ENCODE measurements at places on chromosomes 3 and 15.

GRCh38 chr3:161890147-161890625 is 393.6 kb downstream of the OTOL1 start:
- no peak for DNase-seq

GRCh38 chr3:129176051-129176450 is 7.6 kb downstream of the CNBP start:
- DNase-seq: no peak

DNA sequence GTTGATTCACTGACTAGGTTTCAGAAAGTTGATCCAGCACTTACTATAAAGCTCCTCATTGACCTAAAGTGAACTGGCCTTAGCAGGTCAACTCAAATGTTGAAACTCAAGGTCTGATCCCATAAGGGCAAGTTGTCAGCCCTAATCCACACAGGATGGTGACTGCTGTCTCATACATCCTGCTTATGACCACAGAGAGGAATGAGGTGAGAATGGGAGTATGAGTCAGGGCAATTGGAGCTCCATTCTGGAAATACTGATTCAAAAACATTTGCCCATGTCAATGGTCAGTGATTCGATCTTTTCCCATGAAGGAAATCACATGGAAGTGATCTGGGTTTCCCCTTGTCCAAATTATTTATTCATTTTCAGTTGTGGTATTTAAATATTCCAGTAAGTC is 78.7 kb downstream of the ZNF385D start:
- DNase-seq: no peak

DNA sequence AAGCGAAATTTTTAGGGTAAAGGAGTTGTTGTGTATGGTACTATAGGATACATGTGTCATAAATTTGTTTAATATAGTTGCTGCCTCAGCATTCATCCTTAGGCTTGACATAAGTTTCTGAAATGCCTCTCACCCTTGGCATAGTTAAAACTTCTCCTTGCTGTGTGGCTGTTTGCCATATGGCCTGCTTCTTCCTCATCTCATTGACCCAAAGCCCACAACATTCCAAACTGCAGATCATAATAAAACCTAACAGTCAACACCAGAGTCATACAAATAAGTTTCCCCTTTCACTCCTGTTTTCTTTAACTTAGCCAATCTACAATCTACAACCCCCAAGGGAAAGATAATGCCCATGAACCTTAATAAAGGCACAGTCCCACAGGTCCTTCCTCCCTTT is 136.6 kb downstream of the TMCC1 start:
- DNase-seq: no peak

DNA sequence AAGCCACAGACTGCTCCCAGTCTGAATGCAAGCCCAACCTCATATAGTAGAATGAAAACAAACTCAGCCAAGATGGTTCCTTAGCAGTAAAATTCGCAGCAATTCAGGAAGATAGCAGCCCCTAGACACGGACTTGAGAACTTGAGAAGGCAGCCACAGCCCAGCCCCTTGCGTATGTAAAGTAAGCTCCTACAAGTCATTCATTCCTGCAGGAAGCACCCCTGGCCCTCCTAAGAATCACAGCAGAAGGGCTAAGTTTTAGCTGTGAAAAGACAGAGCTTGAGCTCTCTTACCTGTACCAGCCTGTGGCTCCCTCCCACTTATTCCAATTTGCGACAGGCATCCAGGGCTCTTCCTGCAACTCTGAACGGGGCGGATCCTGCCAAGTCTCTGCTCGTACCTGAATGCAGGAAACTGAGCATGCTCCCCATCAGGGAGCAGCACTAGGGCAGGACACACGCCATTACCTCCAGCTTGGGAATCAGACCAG is 136.4 kb downstream of the MAGI1 start:
- DNase-seq: peak; percentile 37

DNA sequence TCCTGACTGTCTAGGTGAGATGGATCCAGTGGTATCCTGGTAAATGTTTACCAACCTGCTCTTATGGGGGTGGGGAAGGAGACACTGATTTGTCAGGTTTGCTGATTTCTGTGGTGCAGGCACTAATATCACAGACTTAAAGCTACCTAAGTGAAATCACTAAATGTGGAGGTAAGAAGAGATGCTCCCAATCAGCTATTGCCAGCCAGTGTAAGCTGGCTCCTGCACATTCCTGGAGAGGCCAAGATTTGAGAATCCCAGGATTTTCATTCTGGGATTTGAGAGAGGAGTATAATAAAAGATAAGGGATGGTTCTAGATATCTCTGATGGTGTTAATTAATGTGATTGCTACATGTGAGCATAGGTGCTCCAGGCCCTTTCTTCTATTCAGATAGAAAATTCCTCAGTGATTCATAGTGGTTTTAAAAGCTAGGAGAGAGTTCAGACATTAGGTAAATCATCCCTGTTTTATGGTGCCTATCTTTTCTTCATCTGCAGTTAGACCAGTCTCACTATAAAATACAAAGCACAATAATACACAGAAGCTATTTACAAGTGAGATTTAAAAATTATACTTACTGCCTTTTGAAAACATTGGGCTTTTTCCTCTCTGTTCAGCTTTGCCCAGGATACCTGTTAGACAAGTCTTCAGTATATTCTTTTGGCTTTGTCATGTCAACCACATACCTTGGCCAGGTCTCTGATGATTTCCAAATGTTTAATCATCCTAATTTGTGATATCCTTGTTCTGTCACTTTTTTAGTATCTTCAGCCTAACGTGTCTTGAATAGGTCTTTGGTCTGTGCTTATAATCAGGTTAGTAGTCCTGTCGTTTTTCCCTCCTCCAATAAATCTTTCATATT is 90.9 kb downstream of the MBNL1 start:
- DNase-seq: no peak

- no peak for DNase-seq
These were observed 187.4 kb downstream of the OPA1 start for GRCh38 chr3:193780397-193780796.

DNA sequence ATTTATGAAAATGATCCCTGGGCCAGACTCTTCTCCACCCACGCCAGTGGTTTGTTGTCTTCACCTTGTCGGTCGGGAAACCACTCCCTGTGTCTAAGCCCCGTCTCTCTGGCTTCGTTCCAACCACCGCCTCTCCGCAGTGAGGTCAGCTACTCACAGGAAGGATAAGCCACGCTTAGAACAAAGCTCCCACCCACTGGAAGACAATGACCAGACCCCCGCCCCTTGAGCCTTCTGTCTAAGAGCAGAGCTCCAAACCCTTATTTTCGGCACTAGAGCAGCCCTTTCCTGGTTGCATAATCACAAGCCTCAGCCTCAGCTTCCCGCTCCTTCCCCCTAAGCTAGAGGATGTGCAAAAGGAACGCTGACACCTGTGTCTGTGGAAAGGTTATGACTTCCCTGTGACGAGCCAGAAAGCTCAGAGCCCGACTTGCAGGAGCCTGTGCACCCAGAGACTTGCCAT is 114.9 kb upstream of the MEF2A start:
- peak; percentile 25 for DNase-seq

GRCh38 chr3:149327156-149327555 is 6.3 kb downstream of the TM4SF18 start:
- DNase-seq: no peak
